SIG-M5 (cell line): ENCODE measurements at places on chromosomes 11 and 22.

DNA sequence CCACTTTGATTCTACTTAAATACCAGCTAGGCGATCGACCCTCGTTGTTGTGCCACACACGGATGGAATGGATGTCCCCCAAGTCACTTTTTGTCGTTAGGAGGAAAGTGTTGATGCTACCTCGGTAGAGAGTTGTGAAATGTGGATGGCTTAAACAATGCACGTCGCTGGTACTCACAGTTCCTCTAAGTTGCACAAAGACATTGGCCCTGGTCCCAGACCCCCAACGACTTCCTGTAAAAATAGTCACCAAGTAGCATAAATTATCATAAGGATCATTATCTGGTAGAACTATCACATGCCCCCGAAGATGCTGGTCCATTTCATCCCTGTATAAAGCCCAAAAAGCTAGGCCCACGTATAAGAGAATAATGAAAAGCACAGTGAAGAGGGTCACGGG is 3.8 kb downstream of the PKDREJ start:
- DNase-seq = no peak

DNA sequence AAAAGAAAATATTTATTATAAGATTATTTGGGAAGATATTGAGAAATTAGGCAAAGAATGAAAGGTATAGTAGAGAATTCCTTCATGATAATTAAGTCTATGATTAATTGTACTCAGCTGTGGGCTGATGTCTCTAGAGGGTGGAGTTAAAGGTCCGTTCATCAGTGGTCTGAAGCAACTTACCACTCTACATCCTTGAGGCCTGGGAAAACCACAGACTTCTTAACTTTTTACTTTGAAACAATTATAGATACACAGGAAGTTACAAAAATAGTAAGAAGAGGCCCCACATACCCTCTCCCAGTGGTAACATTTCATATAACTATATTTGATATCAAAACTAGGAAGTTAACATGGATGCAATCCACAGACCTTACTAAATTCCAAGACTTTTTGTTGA is 167.0 kb upstream of the NECTIN1 start:
- no peak for DNase-seq

DNA sequence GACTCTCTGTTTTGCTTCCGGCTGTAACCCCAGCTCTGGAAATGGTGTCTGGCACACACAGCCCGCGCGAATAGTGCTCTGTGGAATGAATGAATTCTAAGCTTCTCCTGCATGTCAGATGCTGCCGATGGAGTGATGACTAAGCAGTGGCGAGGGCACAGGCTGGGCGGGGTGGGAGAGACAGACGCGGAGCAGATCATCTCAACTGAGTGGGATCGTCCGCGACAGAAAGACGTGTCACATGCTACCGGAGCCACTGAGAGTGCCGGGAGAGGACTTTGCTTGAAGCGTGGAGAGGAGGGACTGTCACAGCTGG is 334.5 kb downstream of the CTTN start:
- DNase-seq = no peak

DNA sequence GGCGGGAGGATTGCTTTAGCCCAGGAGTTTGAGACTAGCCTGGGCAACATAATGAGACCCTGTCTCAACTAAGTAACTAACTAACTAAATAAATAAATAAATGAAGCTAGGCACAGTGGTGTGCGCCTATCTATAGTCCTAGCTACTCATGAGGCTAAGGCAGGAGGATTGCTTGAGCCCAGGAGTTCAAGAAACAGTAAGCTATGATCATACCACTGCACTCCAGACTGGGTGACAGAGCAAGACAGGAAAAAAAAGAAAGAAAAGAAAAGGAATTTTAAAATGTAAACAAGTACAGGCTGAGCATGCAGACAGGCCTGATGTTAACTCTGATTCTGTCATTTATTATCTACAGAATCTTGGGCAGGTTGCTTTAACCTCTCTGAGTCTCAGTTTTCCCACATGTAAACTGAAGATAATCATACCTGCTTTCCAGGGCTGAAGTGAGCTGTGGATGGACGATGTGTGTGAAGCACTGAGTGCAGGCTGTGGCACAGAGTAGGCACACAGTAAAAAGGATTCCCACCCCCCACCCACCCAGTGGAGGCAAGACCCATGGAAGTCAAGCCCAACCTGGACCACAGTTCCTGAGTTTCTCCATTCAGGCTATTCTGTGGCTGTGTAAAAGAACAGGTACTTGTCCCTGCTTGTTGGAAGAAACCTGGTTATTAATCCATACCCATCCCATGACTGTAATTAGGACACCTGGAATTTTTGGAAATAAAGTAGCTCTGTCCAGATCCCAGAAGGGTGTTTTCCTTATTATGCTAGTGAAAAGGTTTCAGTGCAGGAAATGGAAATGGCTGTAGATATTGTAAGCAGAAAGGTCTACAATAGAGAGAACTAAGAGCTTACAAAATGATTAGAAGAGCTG is 18.7 kb upstream of the SCUBE2 start:
- DNase-seq = no peak

DNA sequence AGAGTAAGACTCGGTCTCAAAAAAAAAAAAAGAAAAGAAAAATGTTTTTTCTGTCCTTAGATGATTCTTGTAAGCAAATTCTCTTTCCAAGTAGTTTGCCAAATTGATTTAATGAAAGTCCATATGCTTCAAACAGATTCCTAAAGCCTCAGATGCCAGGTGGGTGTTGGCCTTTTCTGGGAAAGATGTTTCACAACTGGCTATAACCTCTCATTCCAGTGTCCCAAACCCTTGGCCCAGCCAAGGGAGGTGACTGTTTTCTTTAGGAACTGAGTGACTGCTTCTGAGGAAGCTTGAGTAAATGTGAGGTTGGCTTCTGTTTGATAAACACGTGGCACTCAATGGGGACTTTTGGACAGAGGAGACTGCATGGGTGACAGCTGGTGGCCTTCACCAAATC is 27.5 kb downstream of the MMP27 start:
- no peak for DNase-seq

GRCh38 chr11:15754221-15754620 is 602.1 kb downstream of the SOX6 start:
- DNase-seq = no peak

- DNase-seq = no peak
Measured at GRCh38 chr11:64764040-64764611, 4.4 kb upstream of the PYGM start.

GRCh38 chr22:23234409-23235161 is 54.3 kb downstream of the BCR start:
- no peak for DNase-seq

DNA sequence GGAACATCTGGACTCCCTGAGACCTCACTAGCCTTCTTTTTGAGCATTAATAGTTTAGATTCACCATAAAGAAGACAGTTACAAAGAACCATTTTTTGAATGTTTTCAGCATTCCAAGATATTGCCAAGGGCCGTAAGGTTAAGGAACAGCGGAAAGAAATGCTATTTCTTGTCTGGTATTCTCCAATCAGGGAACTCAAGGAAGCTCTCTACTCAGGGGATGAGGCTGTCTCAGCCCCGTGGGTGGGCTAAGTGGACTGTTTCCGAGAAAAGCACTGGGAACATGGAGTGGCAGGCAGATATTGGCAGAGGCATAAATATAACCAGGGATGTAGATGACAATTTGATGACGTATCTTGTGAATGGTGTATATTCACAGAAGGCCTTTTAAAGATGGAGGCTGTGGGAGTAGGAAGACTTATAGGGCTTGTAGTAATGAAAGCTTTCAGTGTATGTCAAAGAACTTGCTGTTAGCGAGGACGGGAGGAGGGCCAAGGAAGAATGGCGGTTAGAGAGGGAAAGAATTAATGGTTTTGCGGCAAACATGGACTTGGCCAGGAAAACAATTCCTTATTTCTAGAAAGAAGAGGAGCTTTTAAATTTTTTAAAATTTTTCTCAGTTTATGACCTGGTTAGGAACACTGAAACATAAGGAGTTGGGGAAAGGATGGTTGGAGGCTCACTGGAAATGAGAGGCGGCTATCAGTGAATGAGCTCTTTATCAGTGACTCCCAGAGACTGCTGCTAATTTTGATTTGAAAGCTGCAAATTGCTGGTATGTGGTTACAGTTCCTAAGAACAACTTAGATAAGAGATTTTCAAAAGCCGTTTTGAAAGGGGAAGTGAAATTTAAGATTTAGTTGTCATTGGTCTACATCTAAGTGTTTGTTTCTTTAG is 64.6 kb downstream of the ST3GAL4 start:
- peak; percentile 16 for DNase-seq

- no peak for DNase-seq
Measured at GRCh38 chr22:35888181-35888870, 140.3 kb downstream of the RBFOX2 start.

DNA sequence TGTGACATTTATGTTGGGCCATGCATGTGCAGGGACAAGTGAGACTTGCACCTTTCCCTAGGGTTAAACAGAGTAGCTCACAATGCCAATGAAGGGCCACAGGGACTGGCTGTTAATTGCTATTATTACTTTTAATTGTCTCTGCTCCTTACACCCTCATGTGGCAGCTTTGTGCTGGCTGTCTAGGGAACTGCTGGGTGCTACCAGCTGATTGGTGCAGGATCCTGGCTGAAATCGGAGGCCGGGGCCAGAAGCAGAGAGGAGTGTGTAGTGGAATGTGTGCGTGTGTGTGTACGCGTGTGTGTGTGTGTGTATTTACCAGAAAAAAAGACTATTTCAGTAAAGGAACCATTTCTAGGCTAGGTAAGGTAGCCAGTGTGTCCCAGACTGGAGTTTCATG is 302.5 kb downstream of the CTTN start:
- DNase-seq = no peak

GRCh38 chr11:66022401-66023185 is 3.7 kb downstream of the CATSPER1 start:
- DNase-seq = no peak

- no peak for DNase-seq
Measured at GRCh38 chr11:121451986-121452608, at the start of gene SORL1. Gene SORL1, plus strand, starts transcription at chr11:121452314. Its CDS starts 18 bp downstream, at chr11:121452332.

GRCh38 chr11:109865548-109866186 is 227.5 kb upstream of the ZC3H12C start:
- no peak for DNase-seq

DNA sequence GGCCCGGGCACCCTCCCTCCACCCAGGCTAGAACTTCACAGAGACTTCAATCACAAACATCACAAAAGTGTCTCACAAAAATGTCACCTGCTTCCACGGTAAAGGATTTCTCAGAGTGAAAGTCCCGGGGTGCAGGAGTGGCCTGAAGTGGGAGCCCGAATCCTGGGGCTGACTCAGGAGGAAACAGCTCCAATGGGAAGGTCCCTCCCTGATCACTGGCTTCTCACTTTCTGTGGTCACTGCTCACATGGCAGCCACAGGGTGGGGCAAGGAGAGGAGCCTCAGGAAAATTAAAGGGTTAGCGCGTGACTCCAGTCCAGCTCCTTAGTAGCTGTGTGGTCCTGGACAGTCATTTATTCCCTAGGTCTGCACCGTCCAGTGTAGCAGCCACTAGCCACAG is 564.5 kb upstream of the B3GAT1 start:
- no peak for DNase-seq

GRCh38 chr11:32388365-32388764 is 47.0 kb downstream of the WT1 start:
- DNase-seq = no peak

DNA sequence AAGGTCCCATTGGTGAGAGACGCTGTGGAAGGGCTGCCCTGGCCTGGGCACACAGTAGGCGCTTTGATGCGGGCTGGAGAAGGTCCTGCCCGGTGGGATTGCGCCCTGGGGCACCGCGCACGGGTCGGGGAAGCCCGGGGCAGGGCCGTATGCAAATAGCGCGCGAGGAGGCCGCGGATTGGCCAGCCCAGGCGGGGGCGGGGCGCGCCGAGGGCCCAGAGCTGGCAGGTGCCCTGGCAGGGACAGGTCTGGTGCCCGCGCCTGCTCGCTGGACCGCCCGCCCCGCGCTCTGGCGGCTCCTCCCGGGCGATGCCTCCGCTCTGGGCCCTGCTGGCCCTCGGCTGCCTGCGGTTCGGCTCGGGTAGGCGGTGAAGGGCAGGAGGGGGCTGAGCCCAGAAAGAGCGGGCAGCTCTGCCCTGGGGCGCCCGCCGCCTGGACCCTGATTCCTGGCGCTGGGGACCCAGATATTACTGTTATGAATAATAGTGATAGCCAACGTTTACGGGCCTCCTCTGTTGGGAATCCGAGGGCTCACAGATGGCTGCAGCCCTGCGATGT is at the start of gene UPK3A:
UPK3A (plus strand) TSS at position 245 of the 558 bp plus-strand sequence; CDS start at position 310, 65 bp downstream.
- DNase-seq = no peak

DNA sequence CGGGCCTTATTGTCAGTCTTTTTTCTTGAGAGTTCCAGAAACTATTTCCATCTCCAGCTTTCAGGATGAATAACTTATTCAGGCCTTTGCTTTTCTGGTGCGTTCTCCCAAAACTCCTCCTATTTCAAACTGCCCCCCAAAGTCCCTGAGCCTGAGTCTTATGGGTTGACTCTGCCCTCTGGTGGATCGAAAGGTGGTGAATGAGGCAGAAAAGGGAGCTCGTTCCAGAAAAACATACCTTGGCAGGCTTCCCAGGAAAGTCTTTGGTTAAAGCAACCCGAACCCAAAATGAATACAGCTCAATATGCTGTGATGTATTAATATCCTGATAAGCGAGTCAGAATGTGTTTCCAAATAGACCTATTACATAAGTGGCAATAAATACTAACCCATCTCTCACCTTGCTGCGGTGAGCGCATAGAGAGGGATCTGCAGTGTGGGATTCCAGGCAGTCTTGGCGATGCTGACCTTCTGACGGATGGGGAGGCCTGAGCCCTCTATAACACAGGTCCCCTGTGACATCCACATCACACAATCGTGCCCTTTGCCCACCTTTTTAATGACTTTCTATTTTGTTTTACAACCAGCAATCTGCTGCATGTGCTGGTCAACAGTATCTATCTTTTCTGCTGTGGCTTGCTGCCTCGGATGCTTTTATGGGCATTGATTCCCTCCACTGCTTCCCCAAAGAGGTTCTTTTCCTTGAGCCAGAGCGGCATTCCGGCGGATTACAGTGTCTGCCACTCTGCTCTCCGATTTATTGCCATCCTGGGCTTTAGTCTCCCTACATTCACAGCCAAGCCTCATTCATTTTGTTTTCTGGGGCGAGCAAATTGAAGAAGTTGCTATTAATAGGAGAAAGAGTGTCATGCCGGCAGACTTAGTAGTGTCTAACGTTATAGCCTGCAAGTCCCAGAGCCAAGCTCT is 756.8 kb downstream of the NTM start:
- no peak for DNase-seq

- no peak for DNase-seq
Measured at GRCh38 chr11:1868636-1869291, 15.9 kb downstream of the LSP1 start.
